ENCODE measurements at places on chromosomes 13 and 19. TPM values are rescaled to one million over a fixed set of nuclear protein-coding genes. Genes with fewer than 3 reads are reported as not detected.

Gene LHB
- 0.57 TPM for total RNA-seq

Gene MAB21L1
- total RNA-seq, result not detected

Gene ZNF99
- not detected for total RNA-seq

Gene CEACAM4
- total RNA-seq, result 0.83 TPM

Gene MAP4K1
- 326 TPM for total RNA-seq

Gene CD70
- 2.0 TPM for total RNA-seq

GRCh38 chr19:2561895-2562294, 86.0 kb downstream of the GADD45B start:
- DNase-seq, result peak; percentile 63

DNA sequence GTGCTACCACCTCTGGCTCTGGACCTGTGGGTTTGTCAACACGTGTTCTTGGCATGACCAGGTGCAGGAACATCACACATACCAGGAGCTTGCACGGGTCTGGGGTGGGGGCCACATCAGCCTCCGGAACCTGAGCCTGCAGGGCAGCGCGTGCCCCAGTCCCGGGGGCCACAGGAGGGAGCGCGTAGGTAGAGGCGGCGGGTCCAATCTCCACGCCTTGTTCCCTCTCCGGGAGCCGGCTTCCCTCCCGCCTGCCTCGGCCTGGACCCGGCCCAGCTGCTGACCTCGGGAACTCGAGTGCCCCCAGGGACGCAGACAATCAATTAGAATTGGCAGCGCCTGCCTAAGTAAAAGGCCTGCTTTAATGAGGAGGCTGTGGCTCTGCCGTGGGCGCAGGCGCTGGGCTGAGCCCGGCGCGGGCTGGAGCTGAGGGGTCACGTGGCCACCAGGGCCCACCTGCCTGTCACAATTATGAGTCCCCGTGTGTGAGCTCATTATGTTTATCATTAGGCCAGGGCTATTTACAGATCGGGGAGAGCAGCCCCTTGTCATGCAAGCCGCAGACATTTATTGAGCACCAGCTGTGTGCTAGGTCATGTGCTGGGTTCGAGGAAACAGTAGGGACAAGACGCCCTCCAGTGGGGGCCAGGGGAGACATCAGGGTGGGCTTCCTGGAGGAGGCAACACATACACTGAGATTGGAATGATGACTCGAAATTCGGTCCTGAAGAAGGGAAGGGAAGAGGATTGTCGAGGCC, 32.2 kb upstream of the TNFAIP8L1 start:
- no peak for DNase-seq

- no peak for DNase-seq
These were observed 429.3 kb downstream of the DIAPH3 start for GRCh38 chr13:59734393-59734792.

GRCh38 chr13:109314101-109314500, 472.3 kb downstream of the IRS2 start:
- DNase-seq, result no peak

- no peak for DNase-seq
These were observed 47.7 kb downstream of the SLC10A2 start for GRCh38 chr13:103018556-103018955.

DNA sequence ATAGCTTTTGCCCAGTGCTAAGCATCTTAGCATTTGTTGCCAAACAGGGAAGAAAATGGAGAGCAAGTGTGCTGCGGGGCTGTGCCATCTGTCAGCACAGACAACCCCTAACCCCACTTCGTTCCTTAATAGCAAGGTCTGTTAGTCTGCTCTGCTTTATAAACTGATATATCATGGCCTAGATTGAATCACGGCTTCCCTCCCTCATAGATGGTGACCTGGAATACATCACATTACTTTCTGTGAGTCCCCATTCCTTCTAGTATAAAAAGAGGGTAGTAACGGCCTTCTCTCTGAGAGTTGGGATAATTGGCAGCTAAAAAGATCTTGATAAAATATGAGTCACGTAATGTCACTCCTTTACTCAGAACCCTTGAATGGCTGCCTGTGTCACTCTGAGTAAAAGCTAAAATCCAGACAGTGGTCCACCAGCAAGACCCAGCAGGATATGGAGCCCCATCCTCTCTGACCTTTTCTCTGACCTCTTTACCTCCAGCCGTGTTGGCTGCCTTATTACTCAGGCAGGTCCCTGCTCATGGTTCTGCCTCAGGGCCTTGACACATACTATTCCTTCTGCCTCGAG, 151.7 kb downstream of the DLEU7 start:
- DNase-seq, result no peak

DNA sequence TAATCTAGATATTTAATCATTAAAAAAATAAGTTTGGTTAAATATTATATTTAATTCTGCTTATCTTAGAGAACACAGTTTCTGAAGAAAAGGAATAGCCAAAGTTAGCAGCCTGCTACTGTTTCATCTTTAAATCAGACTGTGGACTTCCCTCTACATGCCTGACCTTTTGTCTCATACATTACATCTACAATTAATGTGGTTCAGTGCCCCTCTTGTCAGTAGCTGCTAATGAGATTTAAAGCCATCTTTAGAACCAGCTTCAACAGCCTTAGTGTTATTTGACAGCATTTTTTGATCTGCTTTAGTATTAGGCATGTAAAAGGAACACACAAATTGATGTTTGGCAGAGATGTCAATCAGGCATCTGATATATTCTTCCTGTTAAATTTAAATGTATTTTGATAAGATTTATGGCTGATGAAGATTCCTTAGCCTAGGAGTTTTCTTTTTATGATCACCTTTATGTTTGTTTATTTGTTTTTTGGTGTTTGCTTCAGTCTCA, 1925.8 kb upstream of the PRR20A start:
- DNase-seq, result no peak

DNA sequence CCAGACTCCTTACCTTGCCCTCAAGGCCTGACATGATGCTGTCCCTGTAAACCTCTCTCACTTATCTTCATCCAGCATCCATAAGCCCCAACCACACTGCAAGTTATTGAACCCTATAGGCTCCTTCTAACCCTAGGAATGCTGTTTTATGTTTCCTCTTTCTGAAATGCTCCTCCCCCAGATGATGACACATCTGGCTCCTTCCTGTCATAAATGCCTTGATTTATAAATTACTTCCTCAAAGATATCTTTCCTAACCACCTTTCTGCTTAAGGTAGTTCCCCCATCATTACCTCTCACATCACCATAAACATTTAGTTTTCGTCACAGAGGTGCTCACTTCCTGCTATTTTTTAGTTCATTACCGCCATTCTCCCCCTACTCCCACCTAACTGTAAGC, 12.3 kb downstream of the RUBCNL start:
- no peak for DNase-seq
